ENCODE measurements at places on chromosomes 5 and 9.

DNA sequence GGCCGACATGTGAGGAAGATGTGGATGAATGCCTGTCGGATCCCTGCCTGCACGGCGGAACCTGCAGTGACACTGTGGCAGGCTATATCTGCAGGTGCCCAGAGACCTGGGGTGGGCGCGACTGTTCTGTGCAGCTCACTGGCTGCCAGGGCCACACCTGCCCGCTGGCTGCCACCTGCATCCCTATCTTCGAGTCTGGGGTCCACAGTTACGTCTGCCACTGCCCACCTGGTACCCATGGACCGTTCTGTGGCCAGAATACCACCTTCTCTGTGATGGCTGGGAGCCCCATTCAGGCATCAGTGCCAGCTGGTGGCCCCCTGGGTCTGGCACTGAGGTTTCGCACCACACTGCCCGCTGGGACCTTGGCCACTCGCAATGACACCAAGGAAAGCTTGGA lies 14.1 kb downstream of the CRB2 start:
- DNase-seq: no peak

DNA sequence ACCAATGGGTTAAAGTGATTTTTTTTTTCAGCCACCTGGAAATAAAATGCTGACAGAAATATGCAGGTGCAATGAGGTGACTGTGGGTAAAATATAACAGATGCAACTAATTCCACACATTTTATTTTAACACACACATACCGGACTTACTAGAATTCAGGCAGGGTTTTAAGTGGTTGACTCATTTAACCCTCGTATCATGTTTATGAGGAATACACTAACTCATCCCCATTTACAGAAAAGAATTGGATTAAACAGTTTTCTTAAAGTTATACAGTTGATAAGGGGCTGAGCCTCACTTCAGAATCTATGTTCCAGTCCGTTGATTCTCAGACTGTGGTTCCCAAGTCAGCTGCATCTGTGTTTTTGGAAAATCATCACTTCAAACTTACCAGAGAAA lies 207.5 kb downstream of the CHSY3 start:
- DNase-seq: no peak

DNA sequence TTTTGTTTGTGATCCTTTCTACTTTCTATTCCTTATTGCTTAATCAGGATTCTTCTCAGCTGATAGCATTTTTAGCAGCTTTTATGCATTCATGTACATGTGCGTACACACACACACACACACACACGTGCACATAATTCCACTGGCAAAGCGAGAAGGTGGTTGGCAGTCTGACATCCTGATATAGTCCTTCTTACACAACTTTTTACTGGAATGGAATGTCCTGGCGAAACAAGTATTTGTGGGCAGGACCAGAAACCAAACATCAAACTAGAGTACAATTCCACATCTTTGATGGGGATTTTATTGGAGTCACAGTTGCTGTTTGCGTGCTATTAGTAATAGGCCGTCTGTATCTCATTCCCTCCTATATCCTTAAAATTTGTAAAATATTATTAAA lies 356.5 kb downstream of the CCDC171 start:
- no peak for DNase-seq

- no peak for DNase-seq
Measured at GRCh38 chr9:20135119-20135697, 346.4 kb upstream of the SLC24A2 start.

- no peak for DNase-seq
Measured at GRCh38 chr5:139726248-139726647, 69.4 kb upstream of the PSD2 start.

GRCh38 chr5:113578091-113578490 lies 64.6 kb downstream of the YTHDC2 start:
- DNase-seq: no peak

DNA sequence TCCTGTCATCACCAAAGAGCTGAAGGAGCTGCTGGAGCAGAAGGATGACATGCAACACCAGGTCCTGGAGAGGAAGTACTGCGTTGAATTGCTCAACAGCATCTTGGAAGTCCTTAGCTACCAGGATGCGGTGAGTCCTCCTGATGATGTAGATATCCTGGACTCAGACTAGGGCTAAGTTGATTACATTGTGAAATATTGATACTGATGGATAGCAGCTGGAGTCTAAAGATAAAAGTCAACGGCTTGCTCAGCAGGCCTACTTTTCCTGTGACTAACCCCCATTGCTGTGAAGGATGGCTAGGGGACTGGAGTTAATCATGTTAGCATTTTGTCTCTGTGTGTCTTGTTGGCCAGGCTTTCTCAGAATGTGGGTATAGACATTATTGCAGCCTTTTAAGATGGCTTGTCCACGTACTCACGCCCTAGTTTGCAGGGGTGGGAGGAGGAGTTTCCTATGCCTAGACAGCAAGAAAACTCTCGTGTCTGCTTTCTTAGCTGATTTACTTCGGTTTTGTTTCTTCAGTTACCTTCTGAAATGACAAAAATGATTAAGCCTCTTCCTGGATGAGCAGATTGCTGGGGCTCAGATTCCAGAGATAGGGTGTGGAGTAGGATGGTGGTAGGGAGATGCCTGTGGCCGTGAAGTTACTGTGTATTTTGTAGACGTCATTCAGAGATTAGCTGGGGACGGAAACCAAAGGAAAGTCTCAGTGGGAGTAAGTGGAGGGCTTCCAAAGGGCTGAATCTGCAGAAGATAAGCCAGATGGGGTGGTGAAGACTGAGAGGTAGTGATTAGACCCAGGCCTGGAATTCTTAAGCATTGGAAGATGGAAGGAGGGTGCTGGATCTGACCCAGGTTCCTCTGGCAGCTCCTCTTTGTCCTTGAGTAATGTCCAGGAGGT lies 166.3 kb downstream of the DOCK2 start:
- no peak for DNase-seq

DNA sequence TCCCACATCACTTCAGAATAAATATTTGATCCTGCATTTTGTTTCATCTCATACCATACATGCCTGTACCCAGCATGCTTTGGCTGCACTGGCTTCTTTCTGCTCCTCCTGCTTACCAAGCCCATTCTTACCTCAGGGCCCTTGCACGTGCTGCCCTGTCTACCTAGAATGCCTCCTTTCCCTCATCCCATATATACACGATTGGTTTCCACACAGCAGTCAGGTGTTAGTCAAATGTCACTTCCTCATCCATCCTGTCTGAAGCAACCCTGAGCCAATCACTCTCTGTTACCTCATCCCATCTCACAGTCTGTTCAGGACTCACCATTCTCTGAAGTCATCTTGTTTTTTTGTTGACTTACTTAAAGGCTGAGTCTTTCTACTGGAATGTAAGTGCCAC lies 30.3 kb downstream of the CAST start:
- DNase-seq: no peak

DNA sequence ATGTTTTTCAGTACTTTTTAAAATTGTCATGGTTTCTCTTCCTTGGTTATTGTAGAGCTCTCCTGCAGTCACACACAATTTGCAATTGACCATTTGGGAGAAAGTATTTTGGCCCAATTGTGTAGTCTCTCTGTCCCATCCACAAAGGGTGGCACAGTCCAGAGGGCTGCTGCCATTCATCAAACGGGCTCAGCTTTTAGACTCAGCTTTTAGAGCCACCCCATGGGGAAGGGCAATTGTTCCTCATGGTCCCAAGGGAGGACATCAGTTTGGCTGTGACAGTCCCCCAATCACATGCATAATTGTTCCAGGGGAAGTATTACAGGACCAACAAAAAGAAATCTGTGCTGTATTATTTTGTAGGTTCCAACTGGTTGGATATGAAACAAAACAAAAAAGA lies 207.6 kb downstream of the ZNF462 start:
- DNase-seq: no peak

DNA sequence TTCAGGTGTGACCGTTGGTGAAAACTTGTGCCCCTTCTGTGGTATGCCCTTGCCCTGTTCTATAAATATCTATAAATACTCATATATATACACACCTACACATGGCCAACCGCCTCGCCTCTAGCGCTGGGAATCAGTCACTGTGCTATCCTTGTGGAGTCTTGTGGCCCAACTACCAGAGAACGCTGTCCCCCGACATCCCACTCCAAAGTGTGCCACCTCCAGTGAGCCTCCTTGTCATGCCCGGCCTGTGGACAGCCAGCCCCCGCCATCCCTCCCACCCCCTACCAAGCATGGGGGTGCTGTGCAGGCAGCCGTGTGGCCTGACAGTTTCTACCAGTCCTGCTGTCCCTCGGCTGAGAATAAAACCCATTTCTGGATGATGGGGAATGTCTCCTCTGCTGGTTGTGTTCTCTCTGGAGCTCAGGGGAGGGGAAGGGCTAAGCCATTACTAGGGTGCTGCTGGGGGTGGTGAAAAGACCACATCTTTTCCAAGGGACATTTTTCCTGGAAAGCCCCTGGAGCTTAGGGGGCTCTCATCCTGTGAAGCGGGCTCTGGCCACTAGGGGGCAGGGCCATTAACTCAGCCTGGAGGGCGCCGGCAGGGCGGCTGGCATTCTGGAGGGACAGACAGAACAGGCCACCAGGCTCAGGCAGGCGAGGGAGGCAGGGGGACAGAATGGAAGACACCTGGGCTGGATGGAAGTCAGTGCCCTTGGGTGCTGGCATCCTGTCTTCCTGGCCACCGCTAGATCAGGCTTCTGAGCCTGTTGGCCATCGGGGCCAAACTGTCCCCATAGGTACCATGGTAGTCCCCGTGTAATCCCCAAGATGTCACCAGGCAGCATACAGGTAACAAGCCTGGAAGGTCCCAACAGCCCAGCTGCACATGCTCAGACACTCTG lies 20.7 kb downstream of the GOLGA2 start:
- DNase-seq: peak; percentile 28

DNA sequence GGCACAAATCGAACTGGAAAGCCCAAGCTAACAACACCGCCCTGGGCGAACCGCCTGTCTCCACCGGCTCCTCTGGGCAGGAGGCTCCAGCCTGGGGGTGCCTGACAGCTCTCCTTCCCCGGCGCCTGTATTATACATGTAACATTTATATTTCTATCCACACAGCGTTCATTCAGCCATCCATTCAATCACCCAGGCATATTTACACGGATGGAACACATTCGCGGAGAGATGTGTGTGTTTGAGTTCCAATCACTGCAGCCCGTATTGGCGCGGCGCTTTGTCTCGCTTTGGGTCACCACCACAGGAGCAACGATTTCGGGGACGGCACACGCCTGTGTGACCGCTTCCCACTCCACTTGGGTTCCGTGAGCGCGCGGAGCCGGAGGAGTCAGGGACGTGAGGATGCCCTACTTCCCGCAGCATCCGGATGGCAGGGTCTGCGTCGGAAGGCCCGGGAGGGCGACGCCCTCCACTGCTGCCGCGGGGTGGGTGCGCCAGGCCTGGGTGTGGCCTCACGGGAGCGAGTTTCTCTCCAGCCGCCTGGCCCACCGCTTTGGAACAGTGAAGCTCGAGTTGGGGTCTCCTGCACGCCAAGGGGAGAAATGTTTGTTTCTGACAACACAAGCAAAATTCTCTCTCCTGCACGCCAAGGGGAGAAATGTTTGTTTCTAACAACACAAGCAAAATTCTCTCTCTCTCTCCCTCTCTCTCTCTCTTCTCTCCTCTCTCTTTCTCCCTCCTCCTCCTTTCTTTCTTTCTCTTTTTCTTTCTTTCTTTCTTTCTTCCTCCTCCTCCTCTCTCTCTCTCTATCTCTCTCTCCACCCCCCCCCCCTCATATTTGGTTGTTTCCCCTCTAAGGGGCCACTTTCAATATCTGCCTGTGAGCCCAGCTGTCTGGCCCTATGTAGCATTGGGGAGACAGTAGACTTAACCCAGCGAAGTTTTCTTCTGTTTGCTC lies 1.1 kb upstream of the SV2C start:
- no peak for DNase-seq

GRCh38 chr9:74496406-74496805 lies 729 bp upstream of the RORB start:
- DNase-seq: no peak

DNA sequence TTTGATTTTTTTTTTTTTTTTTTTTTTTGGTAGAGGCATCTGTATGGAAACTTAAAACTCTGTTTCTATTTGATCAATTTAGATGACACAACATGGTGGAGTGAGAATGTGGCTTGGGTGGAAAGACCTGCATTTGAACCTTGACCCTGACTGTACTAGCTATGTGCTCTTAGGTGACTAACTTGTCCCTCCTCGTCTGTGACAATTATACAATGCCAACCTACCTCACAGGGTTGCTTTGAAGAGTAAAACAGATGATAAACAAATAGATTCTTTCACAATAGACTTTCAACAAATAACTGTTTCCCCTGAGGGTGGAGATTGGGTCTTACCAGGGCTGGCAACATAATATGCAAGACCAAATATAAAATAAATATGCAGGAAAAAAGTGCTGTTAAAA lies 109.3 kb downstream of the CRB2 start:
- no peak for DNase-seq

- DNase-seq: no peak
Measured at GRCh38 chr9:111959468-111960359, 63.1 kb downstream of the UGCG start.

DNA sequence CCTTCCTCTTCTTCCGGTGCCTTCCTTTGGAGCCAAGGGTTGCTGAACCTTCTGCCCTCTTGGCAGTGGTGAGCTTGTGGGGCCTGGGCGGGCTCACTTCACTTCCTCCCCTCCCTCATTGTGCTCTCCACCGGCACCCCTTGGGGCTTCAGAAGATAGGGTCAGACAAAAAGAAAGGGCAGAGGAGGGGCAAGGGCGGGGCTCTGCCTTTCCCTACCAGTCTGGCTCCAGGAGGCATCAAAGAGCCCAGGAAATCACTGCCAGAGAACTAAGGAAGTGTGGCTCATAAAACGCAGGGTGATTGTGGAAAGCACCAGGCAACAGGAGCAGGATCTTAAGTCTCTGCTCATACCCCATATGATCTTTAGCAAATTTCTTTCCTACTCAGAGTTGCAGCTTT lies 34.8 kb downstream of the ACOT12 start:
- no peak for DNase-seq

DNA sequence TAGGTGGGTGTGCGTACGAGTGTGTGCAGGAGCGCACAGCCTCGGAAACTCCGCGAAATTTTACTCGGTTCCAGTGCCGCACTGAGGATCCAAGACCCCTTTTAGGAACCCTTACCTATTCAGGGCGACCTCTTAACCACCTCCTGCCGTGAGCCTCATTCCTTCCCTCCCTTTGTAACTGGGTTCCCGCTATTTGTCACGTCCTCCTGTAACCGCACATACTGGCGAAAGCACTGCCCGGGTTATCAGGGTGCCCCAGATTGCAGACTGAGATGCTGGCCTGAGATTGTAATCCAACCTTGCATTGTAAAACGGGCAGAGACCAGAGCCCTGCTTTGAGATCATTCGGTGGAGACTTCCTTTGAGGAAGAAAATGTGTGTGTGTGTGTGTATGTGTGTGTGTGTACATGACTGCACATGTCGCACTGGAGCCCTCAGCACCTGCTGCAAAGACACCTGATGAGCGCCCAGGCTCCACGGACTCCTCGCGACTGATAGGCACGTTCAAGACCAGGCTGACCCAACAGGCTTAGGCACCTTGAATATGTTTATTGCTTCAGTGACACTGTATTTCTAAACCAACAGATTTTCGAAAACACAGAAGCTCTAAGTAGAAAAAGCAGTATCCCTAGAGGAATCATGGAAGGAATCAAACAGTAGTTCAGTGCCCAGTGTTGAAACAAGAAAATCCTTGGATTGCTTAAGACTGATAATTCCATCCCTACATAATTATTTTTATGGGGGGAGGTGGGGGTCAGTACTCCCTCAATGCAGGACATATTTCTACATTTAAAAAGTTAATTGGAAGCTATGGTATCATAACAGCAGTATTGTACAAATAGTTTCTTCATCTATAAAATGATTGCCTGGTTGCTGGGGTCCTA lies 86.5 kb upstream of the TNFAIP8 start:
- DNase-seq: no peak

All from activated CD4-positive, alpha-beta T cell treated with anti-CD3 and anti-CD28 coated beads for 24 hours (primary cell).